ENCODE measurements at places on chromosomes 16 and 17.

GRCh38 chr17:21008160-21008915, 34.5 kb downstream of the USP22 start:
- DNase-seq, result no peak

DNA sequence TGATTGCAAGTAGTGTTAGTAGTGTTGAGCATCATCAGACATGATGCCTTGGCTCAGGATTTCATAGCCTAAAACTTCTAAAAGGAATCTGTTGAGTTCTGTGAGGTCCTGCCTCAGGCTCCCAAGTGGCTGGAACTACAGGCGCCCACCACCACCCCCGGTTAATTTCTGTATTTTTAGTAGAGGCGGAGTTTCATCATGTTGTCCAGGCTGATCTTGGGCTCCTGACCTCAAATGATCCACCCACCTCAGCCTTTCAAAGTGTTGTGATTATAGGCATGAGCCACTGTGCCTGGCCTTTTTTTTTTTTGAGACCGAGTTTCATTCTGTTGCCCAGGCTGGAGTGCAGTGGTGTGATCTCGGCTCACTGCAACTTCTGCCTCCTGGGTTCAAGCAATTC, 5.7 kb downstream of the PSMD11 start:
- DNase-seq, result no peak

- no peak for DNase-seq
Observed at GRCh38 chr17:55386796-55387332, 34.8 kb downstream of the MMD start.

DNA sequence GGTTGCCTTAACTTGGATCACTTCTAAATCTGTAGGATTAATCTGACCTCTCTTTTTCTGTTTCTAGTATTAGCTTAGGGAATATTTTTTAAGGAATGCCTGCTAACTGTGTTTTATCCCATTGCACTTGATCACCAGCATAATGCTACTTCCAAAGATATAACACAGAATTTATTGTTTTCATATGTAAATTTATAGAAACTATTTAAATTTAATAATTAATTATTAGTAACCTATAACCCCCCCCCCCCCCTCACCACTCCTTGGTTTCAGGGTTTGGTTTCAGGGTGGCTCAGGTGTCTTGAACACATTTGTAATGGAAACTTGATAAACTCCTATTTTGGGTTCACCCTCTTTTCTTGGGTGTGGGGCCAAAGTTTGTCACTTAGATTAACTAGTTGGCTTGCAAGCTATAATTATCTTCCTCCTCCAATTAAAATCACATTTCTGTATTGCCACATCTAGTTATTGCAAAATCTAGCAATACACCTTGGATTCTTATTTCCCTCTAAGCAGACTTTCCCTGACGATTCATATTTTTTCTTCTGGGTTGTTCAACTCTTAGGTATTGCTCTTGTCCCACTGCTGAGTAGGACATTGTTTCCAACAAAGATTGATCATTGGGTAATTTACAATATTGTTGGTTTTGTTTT, 18.3 kb downstream of the KRT12 start:
- DNase-seq, result no peak

DNA sequence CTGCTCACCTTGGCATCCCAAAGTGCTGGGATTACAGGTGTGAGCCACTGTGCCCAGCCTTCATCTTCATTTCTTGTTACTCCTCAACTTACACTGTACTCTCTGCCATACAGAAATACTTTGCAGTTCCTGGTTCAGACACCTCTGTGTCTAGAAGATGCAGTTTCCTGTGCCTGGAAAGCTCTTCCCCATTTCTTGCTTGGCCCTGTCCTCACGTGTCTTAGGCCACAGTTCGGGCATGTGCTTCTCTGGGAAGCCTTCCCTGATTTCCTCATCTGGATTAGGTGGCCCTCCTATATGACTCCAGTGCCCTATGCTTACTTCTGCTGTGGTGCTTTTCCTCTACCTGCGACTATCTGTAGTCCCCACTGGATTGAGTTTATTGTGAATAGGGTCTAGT, 26.5 kb upstream of the CDR2 start:
- no peak for DNase-seq

GRCh38 chr16:2230376-2230775, 5.9 kb upstream of the DNASE1L2 start:
- DNase-seq, result no peak

GRCh38 chr17:74761931-74762330, 13.5 kb downstream of the NHERF1 start:
- DNase-seq, result no peak

GRCh38 chr17:82031303-82031884, at the start of gene RAC3:
RAC3 (plus strand) TSS chr17:82031678; CDS start chr17:82031762, 84 bp downstream.
- no peak for DNase-seq

DNA sequence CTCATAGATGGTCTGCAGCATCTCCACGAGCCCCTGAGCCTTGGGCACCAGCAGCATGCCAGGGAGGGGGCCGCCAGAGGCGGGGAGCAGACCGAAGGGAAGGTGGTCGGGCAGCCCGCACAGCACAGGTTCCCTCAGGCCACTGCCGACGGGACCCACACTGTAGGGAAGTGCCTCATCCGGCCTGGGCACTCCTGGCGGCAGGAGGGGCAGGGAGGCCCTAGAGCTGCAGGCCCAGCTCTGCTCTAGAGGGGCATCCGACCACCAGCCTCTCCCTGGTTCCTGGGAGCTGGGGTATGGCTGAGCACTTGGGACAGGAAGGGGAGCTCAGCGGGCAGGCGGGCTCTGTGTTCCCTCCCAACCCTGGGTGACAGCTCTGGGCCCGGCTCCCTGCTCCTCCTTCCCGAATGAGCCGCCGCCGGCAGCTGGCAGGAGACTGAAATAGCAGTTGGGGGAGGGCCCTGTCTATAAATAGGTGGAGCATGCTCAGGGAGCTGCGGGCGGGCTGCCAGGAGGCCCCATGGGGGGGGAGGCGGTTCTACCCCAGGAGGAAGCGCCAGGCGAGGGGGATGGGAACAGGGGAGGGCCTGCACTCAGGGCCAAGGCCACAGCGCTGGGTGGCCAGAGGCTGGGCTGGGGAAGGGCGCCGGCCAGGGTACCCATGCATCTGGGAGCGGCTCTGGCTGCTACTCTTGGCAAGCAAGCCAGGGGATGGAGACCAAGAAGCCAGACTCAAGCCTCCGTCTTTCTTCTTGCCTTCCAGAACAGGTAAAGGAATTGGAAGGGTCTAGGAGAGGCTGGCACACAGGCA, 12.4 kb downstream of the HDAC5 start:
- peak; percentile 65 for DNase-seq

GRCh38 chr17:77235370-77235941, 94.7 kb downstream of the SEC14L1 start:
- peak; percentile 42 for DNase-seq

GRCh38 chr17:15411384-15412198, 55.8 kb downstream of the CDRT4 start:
- DNase-seq, result no peak

- DNase-seq, result no peak
Observed at GRCh38 chr17:2191785-2192184, 111.8 kb downstream of the SMG6 start.

GRCh38 chr16:27818246-27818645, 245.3 kb downstream of the GSG1L start:
- DNase-seq, result no peak

GRCh38 chr17:34275881-34276280, 5.9 kb downstream of the CCL7 start:
- no peak for DNase-seq

- DNase-seq, result no peak
Observed at GRCh38 chr17:77254951-77255825, 114.4 kb downstream of the SEC14L1 start.

GRCh38 chr17:83203073-83203471, 123.7 kb downstream of the METRNL start:
- peak; percentile 2 for DNase-seq

DNA sequence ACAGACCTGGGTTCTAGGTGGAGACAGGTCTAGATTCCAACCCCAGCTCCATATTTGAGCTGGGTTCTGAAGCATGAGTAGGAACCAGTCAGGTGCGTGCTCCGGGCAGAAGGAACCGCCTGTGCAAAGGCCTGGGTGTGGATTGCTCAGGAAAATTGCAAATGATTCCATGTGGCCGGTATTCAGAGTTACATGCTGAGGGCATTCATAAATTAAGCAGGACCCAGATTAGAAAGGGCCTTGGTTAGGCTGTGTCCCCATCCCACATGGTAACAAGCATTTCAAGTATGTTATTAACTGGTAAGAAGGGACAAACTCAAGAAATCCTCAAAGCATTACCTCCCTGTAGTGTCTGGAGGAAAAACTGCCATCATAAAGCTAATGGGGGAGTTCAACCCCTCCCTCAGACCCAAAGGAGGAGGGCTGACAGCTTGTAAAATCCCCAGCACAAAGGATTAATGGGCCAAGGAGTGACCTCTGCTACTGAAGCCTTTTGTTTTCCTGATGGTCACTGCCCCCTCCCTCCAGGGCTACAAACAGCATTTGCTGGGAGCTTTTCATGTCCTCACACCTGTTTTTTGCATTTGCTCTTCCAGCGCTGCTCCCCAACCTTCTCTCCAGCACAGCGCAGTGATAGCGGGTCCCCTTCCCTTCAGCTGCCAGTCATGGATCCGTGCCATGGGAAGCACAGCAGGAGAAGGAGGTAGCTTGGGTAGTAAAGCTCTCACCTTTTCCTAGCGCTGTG, 218.0 kb downstream of the C16orf95 start:
- DNase-seq, result no peak

DNA sequence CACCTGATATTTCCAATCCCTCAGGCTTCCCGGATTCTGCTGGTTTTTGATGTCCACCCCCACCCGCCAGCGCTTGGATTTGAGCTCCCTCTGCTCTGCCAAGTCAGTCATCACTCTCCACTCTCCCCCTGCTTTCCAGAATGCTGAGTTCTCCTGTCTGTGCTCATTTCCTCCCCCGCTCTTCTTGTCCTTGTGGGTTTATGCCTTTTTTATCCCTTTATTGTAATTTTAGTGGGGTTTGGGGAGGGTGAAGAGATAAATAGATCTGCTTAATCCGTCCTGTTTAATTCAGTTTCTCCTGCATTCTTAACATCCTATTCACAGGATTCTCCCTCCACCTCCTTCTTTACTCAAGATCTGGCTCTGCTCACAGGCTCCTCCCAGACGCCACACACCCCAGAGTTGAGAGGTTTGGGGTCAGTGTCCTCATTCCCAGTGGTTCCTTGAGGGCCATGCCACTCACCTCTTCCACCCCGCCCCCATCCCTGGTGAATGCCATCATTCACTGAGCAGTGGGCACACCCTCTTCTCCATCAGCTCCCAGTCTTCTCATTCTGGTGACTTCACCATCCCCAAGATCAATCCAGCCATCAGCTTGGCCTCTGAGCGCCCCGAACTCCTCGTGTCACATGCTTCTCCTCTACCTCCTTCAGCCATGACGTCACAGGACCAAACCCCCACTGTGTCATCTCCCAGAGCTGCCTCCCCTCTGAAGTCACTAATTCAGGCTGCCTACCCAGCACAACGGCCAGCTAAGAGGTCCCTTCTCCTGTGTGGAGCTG, 15.1 kb upstream of the GUCY2D start:
- DNase-seq, result no peak

DNA sequence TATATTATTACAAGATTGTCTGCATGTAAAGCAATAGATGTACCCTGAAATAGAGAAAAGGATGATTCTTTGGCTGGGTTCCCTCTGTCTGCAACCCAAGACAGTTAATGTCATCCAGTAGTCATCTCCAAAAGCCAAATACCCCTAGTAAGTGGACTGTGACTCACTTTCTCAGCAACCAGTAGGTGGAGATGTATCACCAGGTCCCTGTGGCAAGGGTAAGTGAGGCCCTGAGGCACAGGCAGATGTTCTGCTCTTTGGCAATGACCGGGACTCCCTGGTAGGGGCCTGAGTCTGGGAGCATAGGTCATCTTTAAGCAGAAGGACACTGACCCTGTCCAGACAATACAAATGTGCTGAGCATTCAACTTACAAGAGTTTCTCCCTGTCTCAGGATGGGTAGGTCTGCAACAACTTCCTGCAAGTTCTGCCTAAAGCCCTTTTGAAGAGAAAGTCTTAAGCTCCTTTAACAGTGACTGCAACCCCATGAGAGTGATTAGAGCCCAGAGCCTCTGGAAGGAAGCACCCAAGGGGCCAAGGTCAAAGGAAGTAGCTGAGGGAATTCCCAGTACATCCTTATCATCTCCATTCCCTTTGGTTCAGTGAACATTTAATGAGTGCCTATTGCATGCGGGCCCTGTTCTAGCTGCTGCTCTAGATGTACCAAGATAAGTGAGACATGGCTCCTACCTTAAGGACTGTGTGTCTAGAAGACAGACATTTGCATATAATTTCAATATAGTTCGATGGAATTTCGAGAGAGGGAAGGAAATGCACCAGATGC, 31.9 kb downstream of the PMP22 start:
- no peak for DNase-seq

- no peak for DNase-seq
Observed at GRCh38 chr16:47847220-47847970, 308.4 kb downstream of the ABCC12 start.

DNA sequence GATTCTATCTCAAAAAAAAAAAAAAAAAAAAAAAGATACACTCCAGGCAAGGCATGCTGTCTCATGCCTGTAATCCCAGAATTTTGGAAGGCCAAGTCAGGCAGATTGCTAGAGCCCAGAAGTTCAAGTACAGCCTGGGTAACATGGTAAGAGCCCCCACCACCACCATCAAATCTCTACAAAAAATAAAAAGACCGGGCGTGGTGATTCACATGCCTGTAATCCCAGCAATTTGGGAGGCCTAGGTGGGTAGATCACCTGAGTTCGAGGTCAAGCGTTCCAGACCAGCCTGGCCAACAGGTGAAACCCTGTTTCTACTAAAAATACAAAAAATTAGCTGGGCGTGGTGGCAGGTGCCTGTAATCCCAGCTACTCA, 1.8 kb upstream of the ACLY start:
- DNase-seq, result no peak

DNA sequence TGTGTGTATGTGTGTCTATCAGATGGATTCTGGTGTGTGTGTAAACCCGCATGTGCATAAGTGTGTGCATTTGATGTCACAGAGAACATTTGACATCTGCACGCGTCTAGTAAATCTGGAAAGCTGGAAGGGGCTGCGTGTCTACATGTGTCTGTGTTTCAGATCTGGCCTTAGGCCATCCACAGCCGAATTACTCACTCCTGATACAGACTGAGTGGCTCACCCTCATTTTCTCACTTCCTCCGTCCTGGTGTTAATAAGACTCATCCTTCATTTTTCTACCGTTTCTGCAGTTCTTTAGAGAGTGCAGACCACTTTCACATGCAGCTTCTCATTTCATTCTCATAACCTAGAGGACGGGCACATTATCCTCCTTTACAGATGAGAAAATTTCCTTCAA, 491.6 kb downstream of the CDH13 start:
- DNase-seq, result no peak

DNA sequence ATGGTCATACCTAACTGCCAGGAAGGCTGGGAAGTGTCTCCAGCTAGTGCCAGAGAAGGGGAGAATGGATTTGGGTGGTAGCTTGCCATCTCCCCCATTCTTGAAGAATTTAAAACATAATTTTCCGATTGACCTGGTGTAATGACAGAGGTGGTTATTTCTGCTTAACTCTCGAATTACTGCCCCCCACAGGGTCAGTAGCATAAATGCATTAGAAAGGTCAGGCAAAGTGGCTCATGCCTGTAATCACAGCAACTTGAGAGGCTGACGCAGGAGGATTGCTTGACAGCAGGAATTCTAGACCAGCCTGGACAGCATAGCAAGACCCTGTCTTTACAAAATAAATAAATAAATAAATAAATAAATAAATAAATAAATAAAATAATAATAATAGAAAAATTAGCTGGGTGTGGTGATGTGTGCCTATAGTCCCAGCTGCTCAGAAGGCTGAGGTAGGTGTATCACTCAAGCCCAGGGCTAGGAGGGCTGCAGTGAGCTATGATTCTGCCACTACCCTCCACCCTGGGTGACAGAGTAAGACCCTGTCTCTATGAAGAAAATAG, 27.5 kb downstream of the TMC7 start:
- DNase-seq, result no peak

- DNase-seq, result no peak
Observed at GRCh38 chr17:15780188-15780587, 48.1 kb downstream of the TBC1D26 start.

Data from activated CD4-positive, alpha-beta T cell treated with anti-CD3 and anti-CD28 coated beads, Interleukin-2, amount 10 ng/mL, durations not matched to agents 7 days and 5 days (primary cell).